D341Med (cell line): ENCODE measurements at places on chromosomes 6 and 20.

GRCh38 chr6:29864037-29864810 is 36.6 kb downstream of the HLA-G start:
- no peak for DNase-seq

DNA sequence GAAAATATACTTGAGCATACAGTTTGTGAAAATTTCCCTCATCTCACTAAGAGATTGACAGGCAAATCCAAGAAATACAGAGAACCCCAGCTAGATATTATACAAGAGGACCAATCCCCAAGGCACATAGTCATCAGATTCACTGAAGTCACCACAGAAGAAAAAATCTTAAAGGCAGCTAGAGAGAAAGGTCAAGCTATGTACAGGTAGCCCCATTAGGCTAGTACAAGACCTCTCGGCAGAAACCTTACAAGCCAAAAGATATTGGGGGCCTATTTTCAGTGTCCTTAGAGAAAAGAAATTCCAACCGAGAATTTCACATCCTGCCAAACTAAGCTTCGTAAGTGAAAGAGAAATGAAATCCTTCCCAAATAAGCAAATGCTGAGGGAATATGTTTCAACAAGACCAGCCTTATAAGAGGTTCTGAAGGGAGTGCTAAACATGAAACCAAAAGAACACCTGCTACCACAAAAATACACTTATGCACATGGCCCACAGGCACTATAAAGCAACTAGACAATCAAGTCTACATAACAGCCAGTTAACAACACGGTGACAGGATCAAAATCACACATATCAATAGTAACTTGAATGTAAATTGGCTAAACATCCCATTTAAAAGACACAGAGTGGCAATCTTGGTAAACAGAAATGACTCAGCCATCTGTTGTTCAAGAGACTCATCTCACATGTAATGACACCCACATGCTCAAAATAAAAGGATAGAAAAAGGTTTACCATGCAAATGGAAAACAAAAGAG is 96.3 kb downstream of the FHL5 start:
- DNase-seq = no peak

DNA sequence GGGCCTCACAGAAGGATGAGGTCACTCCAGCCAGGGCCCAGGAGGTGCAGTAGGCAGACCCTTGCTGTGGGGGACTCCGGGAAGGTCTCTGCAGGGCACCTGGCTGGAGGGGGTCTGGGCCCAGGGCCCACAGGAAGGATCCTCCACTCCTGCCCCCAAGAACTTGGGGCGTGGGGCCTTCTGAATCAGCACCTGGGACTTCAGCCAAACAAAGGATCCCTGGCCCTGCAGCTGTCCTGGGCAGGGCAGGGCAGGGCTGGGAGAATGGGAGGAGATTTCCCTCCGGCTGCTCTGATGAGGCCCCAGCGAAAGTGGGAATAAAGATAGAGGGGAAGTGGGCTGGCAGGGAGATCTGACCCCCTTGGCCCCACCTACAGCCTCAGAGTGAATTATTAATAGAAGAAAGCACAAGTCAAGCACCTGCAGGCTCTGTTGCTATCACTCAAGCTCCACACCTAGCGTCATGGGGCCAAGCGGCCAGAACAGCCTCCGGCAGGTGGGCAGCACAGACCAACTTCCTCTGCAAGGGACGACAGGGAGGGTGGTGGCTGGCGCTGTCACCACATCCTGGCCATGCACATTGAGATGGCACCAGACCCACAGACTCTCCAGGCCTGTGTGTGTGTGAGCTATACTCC is 61.6 kb upstream of the MRPS10 start:
- DNase-seq = no peak

- no peak for DNase-seq
Observed at GRCh38 chr6:88626460-88626859, 337.0 kb downstream of the RNGTT start.

DNA sequence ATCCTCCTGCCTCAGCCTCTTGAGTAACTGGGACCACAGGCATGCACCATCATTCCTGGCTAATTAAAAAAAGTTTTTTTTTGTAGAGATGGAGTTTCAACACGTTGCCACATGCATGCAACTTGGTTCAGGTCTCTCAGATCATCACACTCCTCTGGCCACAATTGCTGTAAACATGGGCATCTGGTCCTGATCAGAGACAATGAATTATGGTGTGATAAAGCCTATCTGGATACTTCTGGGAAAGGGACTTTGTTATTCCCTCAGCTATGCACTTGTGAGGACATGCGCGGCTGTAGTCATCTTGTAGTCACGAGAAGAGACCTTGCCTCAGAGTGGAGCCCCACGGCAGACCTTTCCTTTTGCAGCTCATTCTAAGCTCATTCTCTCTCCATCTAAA is 210.9 kb upstream of the ZFP64 start:
- no peak for DNase-seq

DNA sequence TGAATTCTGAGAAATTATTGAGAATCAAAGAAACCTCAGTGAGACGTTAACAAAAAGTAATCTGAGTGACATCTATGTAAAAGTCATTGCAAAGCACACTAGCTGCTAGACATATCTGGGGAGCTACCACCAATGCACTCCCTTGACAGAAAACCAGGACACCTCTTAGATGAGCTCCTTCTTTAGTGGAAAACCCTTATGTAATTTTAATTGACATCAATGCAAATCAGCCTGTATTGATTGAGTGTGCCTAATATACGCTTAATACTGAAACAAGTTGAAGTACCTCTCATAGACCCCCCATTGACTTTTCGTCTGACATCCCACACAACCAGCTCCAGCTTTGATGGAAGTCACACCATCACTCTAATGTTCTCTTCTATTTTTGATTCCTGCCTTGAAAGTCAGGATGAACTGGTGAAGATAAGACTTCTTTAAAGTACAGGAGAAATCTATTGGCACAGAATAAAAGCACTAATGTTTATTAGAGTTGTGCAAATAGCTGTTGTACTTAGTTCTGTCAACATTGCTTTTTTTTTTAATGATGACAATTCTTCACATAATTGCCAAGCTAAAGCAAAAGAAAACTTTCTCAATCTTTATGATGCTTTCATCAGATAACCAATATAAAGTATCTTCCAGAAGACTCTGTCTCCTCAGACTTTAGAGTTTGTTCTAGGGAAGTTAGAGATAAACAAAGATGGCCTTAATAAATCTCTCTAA is 98.0 kb upstream of the FAM8A1 start:
- no peak for DNase-seq

- no peak for DNase-seq
Observed at GRCh38 chr6:134199848-134200606, 117.9 kb downstream of the SGK1 start.

DNA sequence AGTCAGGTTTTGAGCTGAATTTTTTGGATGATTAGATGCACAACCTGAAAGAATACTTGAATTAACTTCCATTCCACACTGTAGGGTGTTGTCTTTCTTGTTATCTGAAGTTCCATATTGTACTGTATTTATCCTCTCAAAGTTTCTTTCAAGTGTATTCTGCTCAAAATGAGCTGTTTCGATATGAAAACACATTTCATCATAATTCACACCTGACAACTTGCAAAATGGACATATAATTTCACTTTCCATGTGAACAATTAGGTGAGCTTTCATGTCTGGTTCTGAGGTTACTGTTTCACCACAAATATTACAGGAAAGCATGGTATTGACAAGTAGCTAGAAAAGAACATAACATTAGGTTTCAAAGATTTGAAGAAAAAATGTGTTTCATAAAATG is 1.7 kb downstream of the ZUP1 start:
- no peak for DNase-seq

DNA sequence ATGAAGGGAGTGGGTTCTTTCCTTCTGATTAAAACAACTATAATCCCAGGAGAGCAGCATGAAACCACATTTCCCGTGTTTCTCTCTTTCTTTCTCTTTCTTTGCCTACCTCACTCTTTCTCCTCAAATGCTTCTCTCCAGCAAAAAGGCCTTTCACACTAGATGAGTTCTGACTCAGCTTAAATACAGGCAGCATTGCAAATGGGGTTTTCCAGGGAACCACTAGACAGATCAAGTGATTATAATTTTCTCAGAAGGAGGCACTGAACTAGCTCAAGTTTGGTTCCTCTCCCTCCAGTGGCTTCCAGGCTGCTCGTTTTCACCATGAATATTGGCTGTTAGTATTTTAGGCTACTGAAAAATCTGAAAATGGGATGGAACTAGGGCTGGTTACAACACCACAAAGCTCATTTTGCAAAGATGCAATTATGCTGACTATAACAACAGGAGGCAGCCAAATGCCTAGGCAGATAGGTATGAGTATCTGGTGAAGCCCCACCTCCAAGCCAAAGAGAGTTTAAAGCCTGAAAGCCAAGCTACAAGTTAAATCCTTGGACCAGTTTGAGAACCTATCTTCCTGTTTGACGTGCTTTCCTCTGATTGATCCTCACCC is 260.0 kb downstream of the MMUT start:
- DNase-seq = no peak

GRCh38 chr6:147164761-147165160 is 39.5 kb upstream of the STXBP5 start:
- no peak for DNase-seq

GRCh38 chr6:46628498-46628897 is 24.1 kb downstream of the CYP39A1 start:
- no peak for DNase-seq

DNA sequence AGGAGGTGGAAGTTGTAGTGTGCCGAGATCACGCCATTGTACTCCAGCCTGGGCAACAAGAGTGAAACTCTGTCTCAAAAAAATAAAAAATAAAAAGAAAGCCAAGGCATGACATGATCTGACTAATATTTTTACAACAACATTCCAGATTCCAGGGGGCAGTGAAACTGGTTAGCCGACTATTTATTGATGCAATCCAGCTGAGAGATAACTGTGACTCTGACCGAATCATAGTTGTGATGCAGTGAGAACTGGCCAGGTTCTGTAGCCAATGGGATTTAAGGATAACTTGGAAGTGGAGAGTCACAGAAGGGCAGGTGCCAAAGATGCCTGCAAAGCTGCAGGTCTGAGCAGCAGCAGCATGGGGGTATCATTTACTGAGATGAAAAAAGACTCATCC is 82.9 kb upstream of the TSHZ2 start:
- DNase-seq = no peak

GRCh38 chr6:141685416-141685815 is 447.3 kb upstream of the GJE1 start:
- no peak for DNase-seq

GRCh38 chr6:130032758-130033340 is 14.5 kb downstream of the L3MBTL3 start:
- DNase-seq = no peak

DNA sequence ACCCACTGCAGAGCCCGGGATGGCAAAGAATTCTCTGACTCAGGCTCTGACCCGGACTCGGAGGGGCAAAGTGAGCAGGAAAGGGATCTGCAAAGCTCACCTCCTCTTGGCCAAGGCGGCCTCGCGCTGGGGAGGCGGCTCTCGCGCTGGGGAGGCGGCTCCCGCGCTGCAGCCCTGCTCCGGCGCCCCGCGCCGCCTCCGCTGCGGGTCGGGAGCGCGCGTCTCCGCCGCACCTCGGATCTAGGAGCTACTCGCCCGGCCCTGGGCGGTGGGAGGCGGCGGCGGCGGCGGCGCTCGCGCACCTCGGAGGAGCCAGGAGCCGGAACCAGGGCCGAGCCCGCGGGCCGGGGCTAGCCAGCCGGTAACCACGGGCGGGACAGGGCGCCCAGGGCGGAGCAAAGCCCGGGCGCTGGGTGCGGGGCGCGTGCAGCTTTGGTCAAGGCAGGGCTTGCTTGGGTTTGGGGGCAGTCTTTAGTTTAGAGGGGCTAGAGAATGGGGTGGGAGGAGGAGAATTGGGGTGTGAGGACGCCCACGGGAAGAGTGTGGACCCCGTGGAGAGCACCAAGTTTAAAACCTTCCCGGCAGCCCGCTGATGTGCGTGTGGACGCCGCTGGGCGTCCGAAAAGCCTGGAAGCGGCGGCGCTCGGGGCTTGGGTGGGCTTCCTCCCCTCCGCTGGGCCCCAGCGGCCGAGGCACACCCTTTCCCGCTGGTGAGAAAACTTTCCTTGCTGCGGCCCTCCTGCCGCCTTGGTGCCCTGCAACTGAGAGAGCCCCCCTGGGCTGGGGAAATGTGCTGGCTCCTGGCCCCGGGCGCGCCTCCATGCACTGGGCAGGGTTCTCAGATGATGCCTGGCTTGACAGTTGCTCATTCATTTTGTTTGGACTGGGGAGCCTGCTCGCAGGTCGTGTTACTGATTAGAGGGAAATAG is at the start of gene MRAP2:
TSS of gene MRAP2 (plus strand) at position 250 of the 929 bp plus-strand sequence. CDS start 21,547 bp downstream, outside the sequence.
- DNase-seq = peak; percentile 82

- no peak for DNase-seq
Observed at GRCh38 chr6:95325916-95326315, 251.4 kb upstream of the MANEA start.

DNA sequence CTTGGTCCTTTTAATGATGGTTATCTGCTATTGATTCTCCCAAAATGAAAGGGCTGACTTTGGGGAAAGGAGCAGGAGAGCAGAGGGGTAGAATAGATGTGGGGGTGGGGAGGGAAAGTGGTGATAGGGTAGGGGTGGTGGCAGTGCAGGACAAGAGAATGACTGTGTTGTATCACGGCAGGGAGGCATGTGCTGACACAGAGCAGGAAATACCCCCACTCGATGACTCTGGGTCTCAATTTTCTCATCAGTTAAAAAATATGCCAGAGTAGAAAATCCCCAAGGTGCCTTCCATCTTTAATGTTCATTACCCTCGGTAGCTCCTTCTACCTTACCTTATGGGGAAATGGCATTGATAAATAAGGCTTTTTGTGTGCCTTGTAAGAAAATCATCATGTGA is 79.0 kb upstream of the ATXN1 start:
- DNase-seq = no peak

- no peak for DNase-seq
Observed at GRCh38 chr6:128161263-128161662, 260.4 kb upstream of the THEMIS start.

- peak; percentile 91 for DNase-seq
Observed at GRCh38 chr20:17226410-17227218, at the start of gene PCSK2. Gene PCSK2, plus strand, starts transcription at chr20:17227040. Its CDS starts 266 bp downstream, at chr20:17227306.

DNA sequence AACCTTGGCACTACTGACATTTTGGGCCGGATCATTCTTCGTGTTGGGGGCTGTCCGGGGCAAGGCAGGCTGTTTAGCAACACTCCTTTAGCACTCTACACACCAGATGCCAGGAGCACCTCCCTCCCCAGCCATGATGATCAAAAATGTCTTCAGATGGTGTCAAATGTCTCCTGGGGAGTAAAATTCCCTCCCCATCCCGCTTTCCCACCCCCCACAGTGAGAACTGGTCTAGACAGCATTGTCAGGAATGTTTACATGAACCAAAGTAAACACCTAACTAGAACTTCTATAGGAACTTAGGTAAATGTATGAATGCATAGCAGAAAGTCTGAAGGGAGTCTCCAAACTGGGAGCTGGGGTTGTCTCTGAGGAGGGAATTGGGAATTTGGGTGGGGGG is 70.0 kb upstream of the TOP1 start:
- DNase-seq = no peak

- DNase-seq = peak; percentile 11
Observed at GRCh38 chr20:47361057-47361915, 4.8 kb upstream of the ZMYND8 start.

DNA sequence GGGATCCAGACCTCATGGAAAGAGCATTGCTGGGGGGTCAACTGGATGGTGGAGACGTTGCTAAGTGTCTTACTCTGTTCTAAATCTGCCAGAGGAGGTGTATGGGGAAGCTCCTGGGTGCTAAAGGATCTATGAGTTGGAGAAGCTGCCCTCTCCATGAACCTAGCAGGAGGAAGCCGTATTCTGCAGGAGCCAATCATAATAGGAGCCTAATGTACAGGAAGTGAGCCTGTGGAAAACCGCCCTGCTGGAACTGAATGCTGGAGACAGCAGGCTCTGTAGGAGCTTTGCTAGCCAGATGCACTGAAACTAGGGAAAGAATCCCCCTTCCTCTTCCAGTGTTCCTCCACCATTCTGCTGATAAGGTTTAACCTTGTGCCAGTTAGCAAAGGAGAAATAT is 10.9 kb downstream of the CASP8AP2 start:
- DNase-seq = peak; percentile 27
